ENCODE measurements at places on chromosomes 1 and 21.

DNA sequence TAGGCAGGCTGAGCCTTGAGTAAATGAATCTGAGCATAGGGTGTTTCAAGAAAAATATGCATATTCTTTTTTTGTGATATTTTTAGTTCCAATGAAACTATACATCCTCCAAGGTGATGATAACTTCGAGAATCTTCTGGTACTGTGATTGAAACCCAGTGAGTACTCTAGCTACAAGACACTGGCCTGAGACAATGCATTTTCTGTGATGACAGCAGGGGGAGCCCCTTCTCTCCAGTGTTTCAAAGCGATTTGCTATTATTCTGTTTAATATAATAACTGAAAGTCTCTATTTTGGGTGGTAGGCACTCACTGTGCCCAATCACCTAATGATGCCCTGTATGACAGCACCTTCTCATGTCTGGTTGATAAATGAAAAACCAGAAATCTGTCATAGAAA, 12.1 kb downstream of the IRF2BP2 start:
- no peak overlapping the region for H3K4me3 ChIP-seq
- no peak overlapping the region for H3K27ac ChIP-seq
- DNase-seq: no peak
- no peaks in the 10 kb centered on the region for H3K36me3 ChIP-seq
- no peaks in the 10 kb centered on the region for H3K4me1 ChIP-seq

GRCh38 chr1:182910143-182910542, 42.8 kb downstream of the SHCBP1L start:
- H3K36me3 ChIP-seq: no peaks in the 10 kb centered on the region
- no peak overlapping the region for H3K4me3 ChIP-seq

GRCh38 chr1:6614019-6614928, 743 bp downstream of the PHF13 start:
- peaks cover 8% of the 10 kb centered on the region for H3K36me3 ChIP-seq
- 0 out of 2 replicates have a peak, but pooled peaks cover 2% of the 10 kb centered on the region for H3K4me1 ChIP-seq
- no peak for DNase-seq
- peak overlapping the region; percentile 96 for H3K4me3 ChIP-seq

DNA sequence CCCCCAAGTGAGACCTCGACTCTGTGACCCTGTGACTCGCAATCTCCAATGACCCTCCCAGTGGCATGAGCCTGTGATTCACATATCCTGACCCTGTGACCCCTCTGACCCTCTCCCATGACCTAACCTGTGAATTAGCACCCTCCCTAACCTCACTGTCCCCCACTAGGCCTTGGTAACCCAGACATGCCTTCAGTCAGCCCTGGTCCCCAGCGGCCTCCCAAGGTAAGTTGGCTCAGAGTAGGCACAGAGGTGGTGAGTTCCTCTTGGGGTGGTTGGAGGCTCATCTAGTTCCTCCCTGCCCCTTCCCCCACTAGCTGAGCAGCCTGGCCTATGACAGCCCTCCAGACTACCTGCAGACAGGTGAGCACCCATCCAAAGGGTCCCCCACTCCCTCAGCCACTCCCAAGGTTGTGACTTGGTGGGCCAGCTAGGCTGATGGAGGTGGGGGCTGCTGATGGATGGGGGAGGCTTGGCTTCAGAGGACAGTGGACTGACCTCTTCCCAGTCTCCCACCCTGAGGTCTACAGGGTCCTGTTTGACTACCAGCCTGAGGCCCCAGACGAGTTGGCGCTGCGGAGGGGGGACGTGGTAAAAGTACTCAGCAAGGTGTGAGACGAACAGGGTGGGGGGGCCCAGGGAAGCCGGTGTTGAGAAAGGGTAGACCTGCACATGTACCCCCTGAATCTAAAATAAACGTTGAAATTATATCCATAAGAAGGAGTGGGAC, 1.6 kb downstream of the SH3D21 start:
- peak overlapping the region; percentile 32 for H3K4me3 ChIP-seq
- no peak overlapping the region for H3K27ac ChIP-seq
- H3K27me3 ChIP-seq: no peaks in the 10 kb centered on the region
- 0 out of 2 replicates have a peak, but pooled peaks cover 4% of the 10 kb centered on the region for H3K36me3 ChIP-seq
- H3K4me1 ChIP-seq: peaks cover 2% of the 10 kb centered on the region

GRCh38 chr1:221740993-221741702, 741 bp downstream of the DUSP10 start:
- peak overlapping the region; percentile 57 for H3K4me3 ChIP-seq
- no peak overlapping the region for H3K27ac ChIP-seq
- no peak for DNase-seq
- H3K4me1 ChIP-seq: peaks cover 2% of the 10 kb centered on the region

GRCh38 chr1:47782414-47783166, 214.6 kb downstream of the TRABD2B start:
- DNase-seq: no peak
- H3K4me3 ChIP-seq: no peak overlapping the region
- H3K36me3 ChIP-seq: no peaks in the 10 kb centered on the region

DNA sequence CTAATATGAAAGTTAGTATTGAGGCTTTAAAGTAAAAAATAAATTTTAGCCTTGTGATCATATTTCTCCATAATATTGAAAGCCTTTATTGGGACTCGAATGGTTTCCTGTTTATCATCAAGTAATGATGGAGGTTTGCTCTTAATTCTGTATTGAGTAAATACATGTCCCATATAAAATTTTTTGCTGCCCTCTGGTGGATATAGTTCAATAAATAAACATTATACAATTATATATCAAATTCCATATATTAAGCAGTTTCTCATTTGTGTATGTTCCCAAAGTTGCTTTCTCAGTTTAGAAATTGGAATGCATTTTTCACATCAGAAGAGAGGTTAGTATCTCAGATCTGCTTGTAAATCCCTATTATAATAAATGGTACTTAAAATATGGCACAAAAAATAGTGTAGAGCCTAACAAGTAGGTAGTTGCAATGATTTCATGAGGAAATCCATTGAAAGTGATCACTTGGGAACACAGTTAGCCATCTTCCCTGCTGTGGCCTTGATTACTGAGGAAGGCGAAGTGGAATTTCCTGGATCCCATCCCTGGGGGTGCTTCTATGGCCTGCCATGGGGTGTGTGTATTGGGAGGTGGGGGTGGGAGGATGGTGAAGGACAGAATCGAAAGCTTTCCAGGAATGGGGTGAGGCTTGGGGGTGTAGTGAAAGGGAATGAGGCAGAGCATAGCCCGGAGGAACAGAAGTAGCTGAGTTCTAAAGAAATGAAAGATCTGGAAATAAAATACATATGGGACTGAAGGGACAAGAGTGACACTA, 84.1 kb upstream of the C21orf91 start:
- DNase-seq: no peak
- H3K36me3 ChIP-seq: no peaks in the 10 kb centered on the region
- H3K4me3 ChIP-seq: no peak overlapping the region
- H3K27ac ChIP-seq: no peak overlapping the region

GRCh38 chr1:172120381-172120780, 279.1 kb downstream of the DNM3 start:
- H3K27me3 ChIP-seq: no peaks in the 10 kb centered on the region
- H3K27ac ChIP-seq: no peak overlapping the region
- H3K36me3 ChIP-seq: no peaks in the 10 kb centered on the region

GRCh38 chr1:14552246-14552965, 46.1 kb upstream of the KAZN start:
- no peak for DNase-seq
- H3K36me3 ChIP-seq: no peaks in the 10 kb centered on the region
- H3K4me1 ChIP-seq: no peaks in the 10 kb centered on the region
- H3K27ac ChIP-seq: no peak overlapping the region
- H3K27me3 ChIP-seq: no peaks in the 10 kb centered on the region

DNA sequence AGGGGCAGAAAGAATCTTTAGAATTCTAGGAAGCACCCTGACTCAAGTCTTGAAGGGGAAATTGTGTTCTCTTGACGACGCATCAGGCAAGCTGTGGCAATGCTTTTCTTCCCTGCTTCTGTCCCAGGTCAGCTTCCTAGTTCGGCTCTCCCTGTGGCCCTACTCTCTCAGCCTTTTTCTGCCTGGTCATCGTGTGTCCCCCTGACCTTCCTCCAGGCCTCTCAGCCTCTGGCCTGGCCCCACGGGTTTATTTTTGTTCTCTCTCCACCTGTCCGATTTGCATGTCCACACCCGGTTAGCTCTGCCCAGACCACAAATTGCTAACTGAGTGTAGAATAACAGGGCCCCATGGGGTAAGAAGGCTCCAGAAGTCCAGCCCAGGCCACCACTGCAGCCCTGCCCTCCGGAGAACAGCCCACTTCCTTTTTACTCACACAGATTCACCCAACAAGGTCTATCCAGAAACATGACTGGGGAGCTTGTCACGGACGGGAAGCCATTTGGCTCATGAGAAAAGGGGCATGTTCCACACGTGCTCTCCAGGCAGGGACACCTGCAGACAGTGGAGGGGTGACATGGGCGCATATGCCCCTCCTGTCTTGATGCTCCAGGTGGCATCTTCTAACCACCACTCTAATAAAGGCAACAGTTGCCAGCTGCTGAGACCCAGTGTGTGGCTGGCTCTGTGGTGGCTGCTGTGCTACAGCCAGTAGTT, 9.8 kb downstream of the KCNN3 start:
- H3K27ac ChIP-seq: no peak overlapping the region
- peaks cover 1% of the 10 kb centered on the region for H3K4me1 ChIP-seq
- H3K27me3 ChIP-seq: no peaks in the 10 kb centered on the region
- H3K4me3 ChIP-seq: no peak overlapping the region
- H3K36me3 ChIP-seq: no peaks in the 10 kb centered on the region

DNA sequence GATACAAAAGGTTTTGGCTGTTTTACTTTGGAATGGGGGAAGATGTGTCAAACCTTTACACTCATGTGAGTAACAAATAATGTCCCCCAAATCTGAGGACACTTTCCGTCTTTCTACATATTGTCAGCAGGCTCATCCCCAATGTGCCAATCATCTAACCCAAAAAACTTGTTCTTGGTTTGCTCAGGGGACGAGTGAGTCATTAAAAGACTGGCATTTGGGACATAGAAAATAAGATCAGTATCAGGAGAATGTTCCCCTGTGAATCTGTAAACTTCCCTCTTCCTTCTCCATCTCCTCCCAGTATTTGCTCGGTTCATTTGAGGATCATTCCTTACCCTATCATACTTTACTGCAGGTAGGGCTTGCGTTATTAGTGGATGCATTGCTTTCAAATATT, 194.1 kb upstream of the RUNX1 start:
- no peaks in the 10 kb centered on the region for H3K4me1 ChIP-seq
- H3K27ac ChIP-seq: no peak overlapping the region
- no peaks in the 10 kb centered on the region for H3K36me3 ChIP-seq

GRCh38 chr1:165364568-165365133, 8.1 kb upstream of the LMX1A start:
- no peak overlapping the region for H3K4me3 ChIP-seq
- no peak overlapping the region for H3K27ac ChIP-seq
- H3K36me3 ChIP-seq: no peaks in the 10 kb centered on the region

- no peak for DNase-seq
- no peaks in the 10 kb centered on the region for H3K36me3 ChIP-seq
- H3K27ac ChIP-seq: no peak overlapping the region
- H3K4me3 ChIP-seq: no peak overlapping the region
- no peaks in the 10 kb centered on the region for H3K27me3 ChIP-seq
These were observed 136.6 kb upstream of the GFI1 start for GRCh38 chr1:92623187-92623778.

GRCh38 chr1:22861764-22862440, 110.8 kb downstream of the LACTBL1 start:
- H3K4me3 ChIP-seq: no peak overlapping the region
- no peak for DNase-seq
- H3K27me3 ChIP-seq: no peaks in the 10 kb centered on the region
- H3K36me3 ChIP-seq: no peaks in the 10 kb centered on the region

- DNase-seq: no peak
- H3K4me1 ChIP-seq: peaks cover 2% of the 10 kb centered on the region
- no peak overlapping the region for H3K27ac ChIP-seq
- no peaks in the 10 kb centered on the region for H3K36me3 ChIP-seq
- H3K27me3 ChIP-seq: no peaks in the 10 kb centered on the region
These were observed 1.0 kb downstream of the GALNT2 start for GRCh38 chr1:230067871-230068620.

DNA sequence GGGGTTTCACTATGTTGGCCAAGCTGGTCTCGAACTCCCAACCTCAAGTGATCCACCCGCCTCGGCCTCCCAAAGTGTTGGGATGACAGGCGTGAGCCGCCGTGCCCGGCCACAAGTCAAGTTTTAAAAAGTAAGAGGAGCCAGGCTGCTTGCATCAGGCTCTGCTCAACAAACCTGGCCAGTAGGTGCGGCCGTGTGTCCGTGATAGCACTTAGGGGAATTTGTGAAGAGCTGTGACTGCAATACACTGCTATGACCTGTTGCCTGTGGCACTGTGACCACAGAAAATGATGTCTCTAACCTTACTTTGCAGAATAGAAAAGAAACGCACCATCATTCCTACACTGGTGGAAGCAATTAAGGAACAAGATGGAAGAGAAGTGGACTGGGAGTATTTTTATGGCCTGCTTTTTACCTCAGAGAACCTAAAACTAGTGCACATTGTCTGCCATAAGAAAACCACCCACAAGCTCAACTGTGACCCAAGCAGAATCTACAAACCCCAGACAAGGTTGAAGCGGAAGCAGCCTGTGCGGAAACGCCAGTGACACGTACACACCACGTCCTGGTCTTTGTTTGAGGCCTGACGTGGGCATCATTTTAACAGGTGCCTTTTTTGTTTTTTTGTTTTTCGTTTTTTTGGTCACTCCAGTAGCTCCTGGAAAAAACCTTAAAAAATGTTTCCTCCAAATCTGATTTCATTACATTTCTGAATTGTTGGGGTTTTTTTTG, 16.7 kb downstream of the C1orf174 start:
- no peaks in the 10 kb centered on the region for H3K4me1 ChIP-seq
- H3K27me3 ChIP-seq: no peaks in the 10 kb centered on the region

DNA sequence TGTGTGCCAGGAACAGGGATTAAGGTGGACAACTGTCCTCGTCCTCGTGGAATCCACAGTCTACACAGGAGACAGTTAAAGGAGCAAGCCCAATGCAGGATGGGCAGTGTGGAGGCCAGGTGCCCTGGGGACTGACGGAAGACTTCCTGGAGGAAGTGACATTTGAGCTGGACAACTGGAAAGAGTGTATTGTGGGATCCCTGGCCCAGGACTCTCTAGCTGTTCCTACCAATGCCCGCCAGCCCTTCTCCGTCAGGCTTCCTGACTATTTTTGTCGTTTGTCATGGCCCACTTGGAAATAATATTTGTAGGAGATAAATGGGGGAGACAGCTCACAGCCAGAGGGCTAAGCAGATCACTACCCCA, 235.3 kb downstream of the TOMM20 start:
- no peak overlapping the region for H3K27ac ChIP-seq
- DNase-seq: no peak
- no peaks in the 10 kb centered on the region for H3K27me3 ChIP-seq
- no peaks in the 10 kb centered on the region for H3K4me1 ChIP-seq
- H3K4me3 ChIP-seq: no peak overlapping the region

DNA sequence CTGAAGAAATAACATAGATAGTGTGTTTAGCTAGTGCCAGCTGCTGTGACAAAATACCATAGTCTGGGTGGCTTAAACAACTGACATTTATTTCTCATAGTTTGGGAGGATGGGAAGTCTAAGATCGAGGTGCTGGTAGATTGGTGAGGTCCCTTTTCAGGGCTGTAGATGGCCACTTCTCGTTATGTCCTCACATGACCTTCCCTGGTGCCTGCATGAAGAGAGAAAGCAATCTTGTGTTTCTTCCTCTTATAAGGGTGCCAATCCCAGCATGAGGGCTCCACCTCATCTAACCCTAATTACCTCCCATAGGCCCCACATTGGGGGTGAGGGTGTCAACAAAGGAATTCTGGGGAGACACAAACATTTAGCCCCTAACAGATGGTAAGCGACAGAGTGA, 9.3 kb downstream of the MTARC2 start:
- H3K27ac ChIP-seq: no peak overlapping the region
- H3K36me3 ChIP-seq: no peaks in the 10 kb centered on the region
- no peaks in the 10 kb centered on the region for H3K27me3 ChIP-seq
- DNase-seq: no peak

GRCh38 chr21:31558189-31558961, 101.1 kb upstream of the SOD1 start:
- peak overlapping the region; percentile 71 for H3K4me3 ChIP-seq
- no peaks in the 10 kb centered on the region for H3K27me3 ChIP-seq
- DNase-seq: no peak
- H3K36me3 ChIP-seq: no peaks in the 10 kb centered on the region
- peaks cover 13% of the 10 kb centered on the region for H3K4me1 ChIP-seq
- no peak overlapping the region for H3K27ac ChIP-seq
